Stimulated activated naive CD4-positive, alpha-beta T cell treated with Interleukin-2 at 50 U/mL for 16 hours (primary cell): ENCODE measurements at places on chromosomes 13 and 19.

- peak; percentile 75 for DNase-seq
Measured at GRCh38 chr19:3360421-3361383, 5.7 kb upstream of the NFIC start.

DNA sequence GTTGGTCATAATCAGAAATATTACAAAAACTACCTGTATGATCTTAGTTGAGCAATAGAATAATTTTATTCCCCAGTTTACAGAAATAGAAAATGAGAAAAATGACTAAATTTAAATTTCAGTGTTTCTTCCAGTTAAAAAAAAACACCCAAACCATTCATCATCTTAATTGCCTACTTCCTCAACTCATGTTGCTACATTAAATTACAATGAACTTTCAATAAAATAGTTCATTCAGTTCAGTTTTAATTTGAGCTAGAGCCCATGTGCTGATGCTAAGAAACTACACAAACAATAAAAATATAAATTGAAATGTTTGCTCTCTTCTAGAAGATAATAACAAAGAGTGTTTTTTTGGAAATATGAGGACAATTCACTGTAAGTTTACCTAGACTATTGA is 820.4 kb downstream of the SLITRK6 start:
- DNase-seq: no peak

- no peak for DNase-seq
Measured at GRCh38 chr13:101309014-101309619, 107.2 kb downstream of the NALCN start.

DNA sequence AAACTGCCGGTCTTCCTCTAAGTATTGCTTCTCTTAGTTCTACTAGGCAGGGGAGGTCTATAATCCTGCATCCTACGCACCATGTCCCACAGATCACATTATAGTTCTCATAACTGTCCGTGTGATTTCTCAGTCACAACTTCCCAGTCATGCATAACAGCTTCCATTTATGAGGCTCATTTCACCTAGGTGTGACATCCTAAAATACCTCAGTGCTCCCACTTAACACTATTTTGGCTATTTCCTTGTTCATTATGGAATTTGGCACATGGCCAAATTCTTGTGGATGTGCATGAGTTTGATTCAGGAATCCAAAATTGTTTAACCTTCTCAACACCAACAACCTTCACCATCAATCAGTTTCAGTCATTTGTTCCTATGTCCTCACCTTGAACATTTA is 989.9 kb downstream of the OLFM4 start:
- DNase-seq: no peak

- DNase-seq: no peak
Measured at GRCh38 chr13:21813110-21813509, 142.2 kb downstream of the FGF9 start.

DNA sequence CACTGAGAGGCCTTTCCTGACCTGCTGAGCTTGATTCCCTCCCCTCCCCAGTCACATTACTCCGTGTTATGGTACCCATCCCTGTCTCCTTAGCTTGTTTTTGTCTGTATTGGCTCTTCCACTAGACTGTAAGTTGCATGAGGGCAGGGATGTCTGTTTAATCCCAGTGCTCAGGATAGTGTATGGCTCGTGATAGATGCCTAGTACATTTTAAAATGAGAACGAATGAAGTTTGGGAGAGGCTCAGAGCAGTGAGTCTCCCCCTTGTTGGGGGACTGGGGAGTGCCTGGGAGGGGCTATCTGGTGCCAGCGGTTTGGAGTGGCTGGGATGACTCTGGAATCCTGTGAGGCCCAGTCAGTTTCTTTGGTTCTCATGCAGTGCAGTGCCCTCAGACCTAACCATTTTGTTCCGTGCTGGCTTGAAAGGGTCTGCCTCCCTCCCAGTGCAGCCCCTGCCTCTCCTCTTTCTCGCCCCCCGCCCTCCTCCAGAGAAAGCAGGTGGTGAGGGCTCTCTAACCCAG is 35.5 kb downstream of the ACTN4 start:
- DNase-seq: no peak
